Liver (tissue), 10 donors: ENCODE measurements at places on chromosomes 1 and 21.
A peak's percentile ranks its signal among the peaks of the same experiment; 100 is the strongest.

- no peak for DNase-seq
Observed at GRCh38 chr1:3380469-3380868, 74.0 kb upstream of the ARHGEF16 start.

- DNase-seq = peak; percentile 61
Observed at GRCh38 chr1:153963850-153964331, 554 bp upstream of the SLC39A1 start.

GRCh38 chr1:112626193-112626592 is 6.6 kb downstream of the CAPZA1 start:
- no peak for DNase-seq

GRCh38 chr1:208185801-208186231 is 58.4 kb downstream of the PLXNA2 start:
- DNase-seq = no peak

GRCh38 chr1:23619299-23620188 is 60.2 kb upstream of the ID3 start:
- DNase-seq = no peak

- no peak for DNase-seq
Observed at GRCh38 chr1:22969304-22969709, 3.4 kb downstream of the LACTBL1 start.
